ELR (cell line): ENCODE measurements at places on chromosomes 6 and 20.

DNA sequence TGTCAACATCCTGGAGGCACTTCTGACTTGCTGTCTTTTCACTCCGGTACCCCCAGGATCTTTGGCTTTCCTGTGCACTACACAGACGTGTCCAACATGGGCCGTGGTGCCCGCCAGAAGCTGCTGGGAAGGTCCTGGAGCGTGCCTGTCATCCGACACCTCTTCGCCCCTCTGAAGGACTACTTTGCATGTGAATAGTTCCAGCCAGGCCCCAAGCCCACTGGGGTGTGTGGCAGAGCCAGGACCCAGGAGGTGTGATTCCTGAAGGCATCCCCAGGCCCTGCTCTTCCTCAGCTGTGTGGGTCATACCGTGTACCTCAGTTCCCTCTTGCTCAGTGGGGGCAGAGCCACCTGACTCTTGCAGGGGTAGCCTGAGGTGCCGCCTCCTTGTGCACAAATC lies 12.0 kb upstream of the MAPRE1 start:
- DNase-seq = no peak

DNA sequence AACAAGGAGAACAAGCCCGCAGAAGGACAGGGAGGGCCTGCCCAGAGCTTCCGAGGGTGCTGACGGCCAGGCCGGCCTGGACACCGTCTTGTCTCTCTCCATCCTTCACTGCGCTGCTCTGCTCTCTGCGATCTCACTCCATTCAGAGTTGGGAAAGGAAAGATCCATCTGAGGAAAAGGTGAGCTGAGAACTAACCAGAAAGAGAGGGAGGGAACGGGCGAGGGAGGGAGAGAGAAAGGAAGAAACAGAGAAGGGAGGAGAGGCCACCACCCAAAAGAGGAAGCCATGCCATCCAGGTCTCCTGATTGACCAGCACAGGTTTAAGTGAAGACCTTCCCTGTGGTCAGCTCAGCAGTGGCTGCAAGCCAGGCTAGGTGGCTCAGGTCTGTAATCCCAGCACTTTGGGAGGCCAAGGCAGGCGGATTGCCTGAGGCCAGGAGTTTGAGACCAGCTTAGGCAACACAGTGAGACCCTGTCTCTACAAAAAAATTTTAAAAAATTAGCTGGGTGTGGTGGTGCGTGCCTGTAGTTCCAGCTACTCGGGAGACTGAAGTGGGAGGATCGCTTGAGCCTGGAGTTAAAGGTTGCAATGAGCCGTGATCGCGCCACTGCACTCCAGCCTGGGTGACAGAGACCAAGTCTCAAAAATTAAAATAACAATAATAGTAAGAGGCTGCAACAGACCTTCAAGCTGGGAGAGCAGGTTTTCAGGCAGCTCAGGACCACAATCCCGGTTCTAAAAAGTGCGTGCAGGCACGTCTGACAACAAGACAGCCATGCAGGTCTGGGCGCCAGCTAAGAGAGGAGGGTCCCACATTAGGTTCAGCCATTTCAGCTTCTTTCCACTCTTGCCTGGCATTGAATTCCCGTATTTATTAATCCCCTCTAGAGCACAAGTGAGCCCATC lies 34.2 kb upstream of the DLGAP4 start:
- DNase-seq = no peak

DNA sequence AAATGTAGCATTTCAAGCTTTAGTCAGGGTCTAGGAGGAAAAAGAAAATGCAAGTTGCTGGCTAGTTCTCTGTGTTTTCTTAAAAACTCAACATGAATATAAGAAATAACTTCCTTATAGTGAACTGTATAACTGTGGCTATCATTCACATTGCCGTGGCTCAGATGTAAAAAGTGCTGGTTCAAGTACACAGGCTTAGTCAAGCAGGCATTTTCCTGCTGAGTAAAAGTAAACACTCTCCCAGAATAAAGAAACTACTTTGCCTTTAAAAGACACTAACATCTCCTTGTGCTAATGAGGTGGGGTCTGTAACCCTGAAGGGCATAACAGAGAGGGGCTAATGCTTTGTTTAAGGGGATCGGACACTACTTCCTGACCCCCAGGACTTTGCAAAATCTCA lies 3.3 kb downstream of the ATP5F1E start:
- DNase-seq = peak; percentile 28

- DNase-seq = no peak
These were observed 71.8 kb upstream of the PHIP start for GRCh38 chr6:79149884-79150283.

DNA sequence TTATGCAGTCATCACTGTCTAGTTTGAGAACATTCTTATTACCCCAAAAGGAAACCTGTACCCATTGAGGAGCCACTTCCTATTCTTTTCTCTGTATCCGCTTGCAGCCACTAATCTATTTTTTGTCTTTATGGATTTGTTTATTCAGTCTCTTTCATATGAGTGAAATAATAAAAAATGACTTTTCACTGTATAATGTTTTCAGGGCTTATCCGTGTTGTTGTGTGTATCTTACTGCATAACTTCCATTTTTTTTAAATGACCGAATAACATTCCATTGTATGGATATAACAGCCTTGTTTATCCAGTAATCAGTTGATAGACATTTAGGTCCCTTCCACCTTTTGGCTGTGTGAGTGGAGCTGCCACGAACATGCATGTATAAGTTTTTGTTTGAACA lies 86.6 kb downstream of the ZFAND3 start:
- DNase-seq = peak; percentile 27

- DNase-seq = peak; percentile 41
These were observed 1005.5 kb upstream of the CITED2 start for GRCh38 chr6:140379919-140380318.

DNA sequence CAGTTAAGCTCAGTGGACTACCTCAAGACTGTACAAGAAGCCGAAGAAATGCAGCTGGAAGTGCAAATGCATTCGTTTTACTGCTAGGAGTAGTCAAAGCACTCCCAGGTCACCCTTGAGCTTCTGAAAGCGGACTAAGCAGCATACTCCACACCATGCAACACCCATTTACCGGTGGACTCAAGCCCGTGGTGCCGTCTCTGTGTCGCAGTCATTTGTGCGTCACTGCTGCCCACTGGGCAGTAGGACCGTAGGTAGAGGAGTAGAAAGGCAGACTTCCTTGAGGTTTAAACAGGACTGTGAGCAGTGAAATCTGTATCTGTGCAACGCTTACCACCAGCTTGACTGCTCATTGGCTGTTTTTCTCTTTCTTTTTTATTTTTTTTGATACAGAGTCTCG lies 89.0 kb upstream of the FAM8A1 start:
- DNase-seq = no peak

GRCh38 chr20:12074111-12074655 lies 156.5 kb downstream of the BTBD3 start:
- no peak for DNase-seq

DNA sequence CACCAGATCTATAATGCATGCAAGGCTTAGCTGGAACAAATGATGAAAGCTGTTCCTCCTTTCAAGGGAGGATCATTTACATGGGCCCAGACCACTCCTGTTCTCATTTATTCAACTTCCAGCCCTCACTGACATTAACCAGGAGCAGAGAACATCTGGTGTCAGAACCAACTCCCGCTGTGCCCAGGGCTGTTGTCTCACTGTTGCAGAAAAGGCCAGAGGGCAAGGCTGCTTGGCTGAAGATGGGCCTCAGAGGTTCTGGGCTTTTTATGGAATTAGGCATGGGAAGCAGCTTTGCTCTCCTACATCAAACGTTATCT lies 164.2 kb downstream of the GMPR start:
- DNase-seq = no peak

GRCh38 chr6:161546632-161547031 lies 272.8 kb upstream of the AGPAT4 start:
- no peak for DNase-seq

GRCh38 chr6:12952318-12952717 lies 235.8 kb downstream of the PHACTR1 start:
- DNase-seq = no peak

- DNase-seq = peak; percentile 37
These were observed 7.1 kb downstream of the TRIM26 start for GRCh38 chr6:30206152-30206551.

DNA sequence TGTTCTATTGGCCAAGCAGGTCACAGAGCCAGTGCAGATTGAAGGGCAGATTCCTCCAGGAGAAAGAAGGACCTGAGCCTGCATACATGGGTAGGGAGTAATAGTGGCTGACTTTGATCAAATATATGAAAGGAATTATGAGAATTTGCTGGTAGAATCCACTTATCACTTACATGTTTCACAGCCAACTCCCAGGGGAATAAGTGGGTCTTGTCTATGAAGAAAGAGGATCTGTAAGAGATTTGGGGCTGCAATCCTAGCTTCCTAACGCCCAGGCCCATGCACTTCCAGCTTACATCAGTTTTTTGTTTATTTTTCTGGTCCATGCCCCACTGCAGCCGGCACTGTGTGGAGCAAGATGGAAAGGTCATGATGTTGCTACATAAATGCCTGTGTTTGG lies 107.9 kb upstream of the SYNDIG1 start:
- no peak for DNase-seq

GRCh38 chr6:135004399-135004798 lies 50.2 kb downstream of the HBS1L start:
- no peak for DNase-seq

DNA sequence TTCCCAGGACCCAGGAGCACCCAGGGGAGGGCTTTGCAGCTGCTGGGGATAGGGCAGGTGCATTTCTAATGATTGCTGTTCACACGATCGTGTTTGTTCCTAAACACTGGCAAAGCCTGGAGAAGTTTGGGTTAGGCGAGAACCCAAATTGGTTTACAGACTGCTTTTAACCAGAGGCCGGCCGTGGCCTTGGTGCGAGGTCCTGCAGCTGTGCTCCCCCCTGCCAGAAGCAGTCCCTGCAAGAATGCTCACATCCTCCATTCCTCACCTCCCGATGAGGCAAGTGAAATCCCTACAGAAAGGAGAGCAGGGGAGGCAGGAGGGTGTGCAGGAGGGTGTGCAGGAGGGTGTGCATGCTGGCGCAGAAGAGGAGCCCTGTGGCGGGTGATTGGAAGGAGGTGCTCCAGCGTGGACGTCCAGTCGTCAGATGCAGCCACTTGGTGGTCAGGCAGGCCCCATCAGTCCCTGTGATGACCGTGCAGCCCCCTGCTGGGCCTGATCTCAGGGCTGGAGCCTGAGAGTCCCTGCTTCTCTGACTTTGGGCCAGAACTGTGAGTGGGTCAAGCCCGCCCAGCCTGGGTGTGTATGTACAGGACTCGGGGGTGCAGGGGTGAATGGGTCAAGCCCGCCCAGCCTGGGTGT lies 55.7 kb upstream of the FRMD1 start:
- DNase-seq = no peak

- no peak for DNase-seq
These were observed 23.5 kb downstream of the DNAAF9 start for GRCh38 chr20:3383878-3384495.

DNA sequence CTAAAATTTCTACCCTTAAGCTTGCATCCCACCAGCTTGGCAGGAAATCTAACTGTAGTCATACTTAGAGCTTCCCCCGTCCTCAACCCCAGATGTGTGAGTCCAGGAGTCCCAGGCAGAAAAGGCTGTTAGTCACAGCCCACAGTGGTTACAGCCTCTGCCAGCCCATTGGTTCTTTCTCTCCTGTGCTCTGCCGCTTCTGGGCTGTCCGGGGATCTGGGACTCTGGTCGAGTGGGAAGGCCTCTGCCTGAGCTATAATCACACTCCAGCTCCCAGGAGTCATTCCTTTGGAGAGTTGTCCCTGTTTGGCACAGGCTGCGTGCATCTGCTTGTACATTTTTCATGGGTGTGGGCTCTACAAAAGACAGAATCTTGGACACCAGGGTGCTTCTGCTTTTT lies 45.6 kb upstream of the FYN start:
- DNase-seq = peak; percentile 88

DNA sequence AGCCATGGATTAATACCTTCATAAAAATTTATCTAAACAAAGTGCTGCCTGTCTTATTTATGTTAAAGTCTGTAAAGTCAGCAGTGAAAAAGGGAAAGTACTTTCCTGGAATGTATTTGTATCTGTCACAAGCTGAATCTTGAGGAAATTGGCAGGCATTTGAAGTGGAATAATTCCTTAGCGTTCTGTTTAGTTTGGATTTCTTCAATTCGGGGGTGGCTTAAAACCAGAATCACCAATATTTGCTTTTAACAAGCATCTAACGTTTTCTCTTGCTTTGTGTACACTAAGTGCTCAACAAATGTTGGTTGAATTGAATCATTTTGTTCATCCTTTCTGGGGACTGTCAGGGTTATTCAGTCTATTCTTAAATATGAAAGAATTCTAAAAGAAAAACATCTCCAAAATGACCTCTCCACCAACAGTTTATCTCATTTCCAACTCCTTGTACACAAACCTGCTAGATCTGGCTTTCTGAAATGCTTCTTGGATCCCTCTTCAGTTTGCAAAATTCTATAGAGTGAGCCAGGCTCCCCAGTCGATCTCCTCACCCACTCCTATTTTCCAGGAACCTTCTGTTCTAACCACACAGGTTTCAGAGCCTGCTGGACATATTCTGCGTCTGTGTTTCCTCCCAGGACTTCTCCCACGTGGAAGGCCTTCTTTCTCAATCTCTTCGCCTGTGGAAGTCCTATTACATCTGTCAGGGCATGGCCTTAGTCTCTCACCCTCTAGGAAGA lies 2.0 kb upstream of the NPEPL1 start:
- DNase-seq = peak; percentile 17

GRCh38 chr6:55180258-55180657 lies 5.9 kb downstream of the HCRTR2 start:
- no peak for DNase-seq

- peak; percentile 87 for DNase-seq
These were observed 118.3 kb upstream of the SIRPA start for GRCh38 chr20:1776681-1777475.

GRCh38 chr6:10908228-10908627 lies 21.4 kb downstream of the SYCP2L start:
- no peak for DNase-seq

- DNase-seq = peak; percentile 42
These were observed 18.4 kb downstream of the SERPINB1 start for GRCh38 chr6:2823104-2823850.

- DNase-seq = no peak
These were observed 189.4 kb upstream of the PRDM1 start for GRCh38 chr6:105896821-105897095.

DNA sequence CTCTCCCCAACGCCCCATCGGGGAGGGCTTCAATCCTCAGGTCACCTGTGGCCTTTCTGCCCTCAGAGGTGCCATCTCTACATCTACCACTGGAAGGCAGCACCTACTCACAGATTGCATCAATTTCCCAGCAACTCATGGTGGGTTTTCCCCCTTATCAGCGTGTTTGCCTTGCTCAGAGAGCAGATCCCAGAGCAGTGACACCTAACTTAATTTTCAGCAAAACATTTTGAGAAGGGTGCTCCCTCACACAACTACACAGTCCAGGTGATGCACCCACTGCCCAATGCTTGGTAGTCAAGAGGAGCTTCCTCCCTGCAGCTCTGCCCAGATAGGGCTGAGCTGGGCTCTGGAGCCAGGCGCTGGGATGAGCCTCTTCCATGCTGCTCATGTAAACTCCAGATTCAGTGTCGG lies 48.2 kb downstream of the PLG start:
- DNase-seq = no peak

DNA sequence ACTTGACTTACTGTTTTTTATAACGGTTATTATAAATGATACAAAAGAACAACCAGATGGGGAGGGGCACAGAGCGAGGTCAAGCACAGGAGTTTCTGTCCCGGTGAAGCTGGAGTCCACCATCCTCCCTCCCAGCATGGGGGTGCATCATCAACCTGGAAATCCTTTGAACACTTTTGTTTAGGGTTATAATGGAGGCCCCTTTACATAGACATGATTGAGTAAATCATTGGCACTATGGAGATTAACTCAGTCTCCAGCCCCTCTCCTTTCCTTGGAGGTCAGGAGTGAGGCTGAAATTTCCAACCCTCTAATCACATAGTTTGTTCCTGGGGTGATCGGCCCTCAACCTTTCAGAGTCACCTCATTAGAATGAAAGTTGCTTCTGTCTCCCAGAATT lies 71.8 kb upstream of the ANKEF1 start:
- no peak for DNase-seq

GRCh38 chr20:37179683-37180524 lies 556 bp upstream of the MROH8 start:
- DNase-seq = peak; percentile 87
